ENCODE measurements at places on chromosomes 12 and 14.

DNA sequence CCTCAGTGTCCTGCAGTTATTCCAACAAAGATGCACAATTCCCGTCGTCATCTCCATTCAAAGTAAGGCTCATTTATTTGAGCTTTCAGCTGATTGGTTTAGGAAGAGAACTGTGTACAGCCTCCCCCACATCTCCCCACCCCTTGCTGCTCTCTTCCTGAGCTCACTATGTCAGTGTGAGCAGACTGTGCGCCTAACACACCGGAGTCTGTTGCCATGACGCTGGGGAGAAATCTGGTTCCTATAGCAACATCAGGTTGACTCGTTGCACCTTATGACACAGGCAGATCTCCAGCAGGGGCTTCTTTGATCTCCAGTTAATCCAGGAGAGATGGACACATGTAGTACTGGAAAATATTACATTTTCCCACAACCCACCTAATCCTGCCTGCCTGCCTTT lies 319.4 kb downstream of the CACNA1C start:
- DNase-seq, result no peak

DNA sequence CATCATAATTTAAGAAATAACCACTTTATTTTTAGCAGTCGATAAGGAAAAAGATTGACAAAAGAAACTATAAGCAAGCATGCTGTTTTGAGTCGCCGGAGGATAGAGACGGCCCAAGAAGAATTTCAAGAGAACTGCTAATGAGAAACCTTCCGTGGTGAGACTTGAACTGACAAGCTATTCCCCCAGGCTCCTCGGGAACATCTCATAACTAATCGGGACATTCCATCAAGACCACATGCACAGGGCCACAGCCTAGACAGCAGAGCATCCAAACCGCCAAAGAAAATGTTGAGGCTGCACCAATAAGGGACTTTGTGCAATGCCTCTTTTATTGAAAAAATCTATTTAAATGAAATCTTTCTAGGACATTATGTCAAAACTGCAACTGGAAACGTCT lies 51.0 kb downstream of the YEATS4 start:
- DNase-seq, result no peak

DNA sequence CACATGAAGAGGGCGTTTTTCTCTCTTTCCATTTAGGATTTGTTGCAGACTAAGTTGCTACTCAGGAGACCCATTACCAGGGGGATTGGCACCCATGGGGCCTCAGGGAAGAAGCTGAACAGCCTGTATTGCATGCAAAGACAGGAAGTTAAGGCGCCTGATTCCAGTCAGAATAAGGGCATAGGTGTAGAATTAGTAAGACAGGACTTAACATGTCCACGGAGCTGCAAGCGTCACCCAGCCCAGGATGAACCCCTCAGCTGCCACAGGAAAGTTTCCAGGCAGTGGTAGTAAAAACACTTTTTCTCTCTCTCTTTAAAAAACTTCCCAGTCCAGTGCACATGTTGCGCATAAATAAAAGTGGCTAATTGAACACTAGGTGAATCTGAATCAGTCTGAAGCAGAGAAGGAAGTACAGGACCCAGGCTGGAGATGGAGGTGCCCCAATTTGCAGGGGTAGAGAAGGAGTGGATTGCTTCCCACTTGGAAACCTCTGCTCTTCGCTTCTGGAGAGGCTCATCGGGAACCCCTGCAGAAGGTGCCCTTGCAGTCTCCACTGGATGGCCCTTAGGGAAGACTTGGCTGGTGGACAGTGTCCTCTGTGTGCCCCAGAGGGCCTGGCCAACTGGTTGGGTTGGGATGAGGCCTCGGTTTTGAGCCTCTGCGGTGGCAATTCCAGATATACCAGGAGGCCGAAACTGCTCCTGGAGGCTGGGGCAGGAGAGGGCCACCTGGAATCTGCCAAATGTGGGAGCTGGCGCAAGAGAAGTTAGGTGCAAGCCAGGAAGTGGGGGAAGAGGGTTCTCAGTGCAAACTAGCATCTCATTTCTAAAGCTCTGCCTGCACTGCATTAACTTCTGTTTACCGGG lies 10.7 kb upstream of the TBX3 start:
- DNase-seq, result no peak

DNA sequence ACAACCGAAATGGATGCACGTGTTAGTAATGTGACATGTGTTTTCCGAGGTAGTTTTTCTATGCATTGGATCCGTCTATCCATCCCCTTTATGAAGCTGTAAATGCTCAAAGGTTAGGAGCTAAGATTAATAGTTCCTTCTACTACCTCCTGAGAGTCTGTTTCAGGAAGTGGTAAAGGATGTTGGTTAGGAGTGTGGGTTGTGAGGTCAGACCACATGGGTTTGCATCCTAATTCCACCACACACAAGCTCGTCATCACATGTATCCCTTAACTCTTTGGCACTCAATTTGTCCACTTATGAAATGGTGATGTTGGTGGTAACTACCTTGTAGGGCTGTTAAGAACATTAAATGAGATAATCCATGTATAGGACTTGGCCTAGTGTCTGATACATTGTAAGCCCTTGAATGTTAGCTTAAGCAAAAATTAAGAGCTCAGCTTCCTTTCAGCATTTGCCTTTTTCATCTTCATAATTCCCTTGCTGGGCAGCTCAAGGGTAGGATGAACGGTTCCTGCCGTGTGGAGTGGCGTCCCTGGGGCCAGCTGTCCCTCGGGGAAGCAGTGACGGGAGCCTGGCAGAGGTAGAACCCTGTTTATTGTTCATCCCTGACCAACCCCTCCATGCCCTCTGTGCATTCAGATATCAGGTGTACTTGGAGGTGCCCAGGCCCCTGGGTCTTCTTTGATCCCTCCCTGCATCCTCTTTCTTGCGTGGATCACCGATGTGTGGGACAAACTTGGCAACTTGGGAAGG lies 52.3 kb downstream of the TSPAN9 start:
- no peak for DNase-seq

DNA sequence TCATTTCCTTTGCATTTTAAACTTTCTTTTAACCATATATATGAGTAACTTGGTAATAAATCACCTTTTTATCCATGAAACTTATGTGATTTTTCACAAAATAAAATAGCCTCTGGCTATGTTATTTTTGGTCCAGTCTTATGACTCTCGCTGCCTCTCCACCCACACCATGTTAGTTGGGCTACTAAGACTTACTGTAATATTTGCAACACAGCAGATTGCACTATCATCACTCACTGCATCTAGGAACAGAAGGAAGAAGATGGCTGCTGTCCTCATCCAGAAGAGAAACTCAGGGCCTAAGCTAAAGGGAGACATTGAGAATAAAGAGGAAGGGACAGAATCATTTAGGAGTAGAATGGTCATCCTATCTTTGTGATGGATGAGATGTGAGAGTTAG lies 12.6 kb upstream of the B4GALNT3 start:
- no peak for DNase-seq

DNA sequence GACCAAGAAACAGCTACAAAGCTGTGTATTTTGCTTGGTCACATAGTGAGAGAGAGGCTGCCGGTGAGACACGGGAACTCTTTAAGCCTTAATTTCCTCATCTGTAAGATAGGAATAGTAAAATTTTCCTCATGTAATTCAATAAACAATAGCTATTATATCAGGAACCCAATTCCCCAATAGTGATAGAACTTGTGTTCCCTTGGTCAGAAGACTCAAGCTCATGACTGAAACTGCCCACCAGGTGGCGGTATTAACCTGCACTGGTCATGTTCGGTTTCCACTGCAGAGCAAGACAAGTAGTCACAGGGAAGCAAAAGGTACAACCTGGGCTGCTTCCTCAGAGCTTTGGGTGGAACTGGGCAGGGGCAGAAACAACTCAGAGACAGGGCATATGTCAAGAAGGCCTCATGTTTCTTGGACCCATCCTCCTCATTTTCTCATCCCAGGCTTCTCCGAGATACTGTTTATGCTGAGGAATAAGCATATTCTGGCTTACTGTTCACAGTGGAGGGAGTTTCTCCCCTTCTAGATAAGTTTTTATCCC lies 4.2 kb upstream of the AJUBA start:
- DNase-seq, result peak; percentile 71

- no peak for DNase-seq
Measured at GRCh38 chr12:90924406-90924805, 30.6 kb downstream of the CCER1 start.

GRCh38 chr14:100710826-100711462 lies 15.7 kb upstream of the DLK1 start:
- no peak for DNase-seq

- DNase-seq, result no peak
Measured at GRCh38 chr12:33438025-33438772, 1.4 kb downstream of the SYT10 start.

DNA sequence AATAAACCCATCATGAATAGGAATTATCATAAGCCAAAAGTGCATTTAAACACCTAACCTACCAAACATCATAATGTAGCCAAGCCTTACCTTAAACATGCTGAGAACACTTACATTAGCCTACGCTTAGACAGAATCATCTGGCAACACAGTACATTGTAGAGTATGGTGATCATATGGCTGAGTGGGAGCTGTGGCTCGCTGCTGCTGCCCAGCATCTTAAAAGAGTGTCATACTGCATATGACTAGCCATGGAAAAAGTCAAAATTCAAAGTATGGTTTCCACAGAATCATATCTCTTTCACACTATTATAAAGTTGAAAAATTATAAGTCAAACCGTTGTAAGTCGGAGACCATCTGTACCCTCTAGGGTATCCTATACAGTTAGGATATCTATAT lies 32.0 kb upstream of the PRPF39 start:
- no peak for DNase-seq

- no peak for DNase-seq
Measured at GRCh38 chr14:49858383-49858782, 5.8 kb upstream of the NEMF start.

DNA sequence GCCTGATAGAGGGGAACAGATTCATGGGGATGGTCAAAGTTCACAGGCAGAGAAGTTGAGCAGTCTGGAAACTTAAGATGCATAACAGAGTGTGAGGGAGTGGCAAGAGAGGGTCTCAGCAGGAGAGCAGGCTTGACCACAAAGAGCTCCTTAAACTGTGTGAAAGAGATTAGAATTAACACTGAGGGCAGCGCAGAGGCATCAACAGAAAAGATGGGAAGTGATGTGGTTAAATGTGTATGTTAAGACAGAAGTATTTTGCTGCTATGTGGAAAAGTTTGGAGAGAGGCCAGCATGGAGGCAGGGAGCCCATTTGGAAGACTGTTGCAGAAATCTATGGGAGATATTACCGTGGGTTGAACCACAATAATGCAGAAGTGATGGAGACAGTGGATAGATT lies 122.7 kb upstream of the LMNTD1 start:
- no peak for DNase-seq

GRCh38 chr12:113315358-113315757 lies 19.6 kb downstream of the SLC8B1 start:
- no peak for DNase-seq

DNA sequence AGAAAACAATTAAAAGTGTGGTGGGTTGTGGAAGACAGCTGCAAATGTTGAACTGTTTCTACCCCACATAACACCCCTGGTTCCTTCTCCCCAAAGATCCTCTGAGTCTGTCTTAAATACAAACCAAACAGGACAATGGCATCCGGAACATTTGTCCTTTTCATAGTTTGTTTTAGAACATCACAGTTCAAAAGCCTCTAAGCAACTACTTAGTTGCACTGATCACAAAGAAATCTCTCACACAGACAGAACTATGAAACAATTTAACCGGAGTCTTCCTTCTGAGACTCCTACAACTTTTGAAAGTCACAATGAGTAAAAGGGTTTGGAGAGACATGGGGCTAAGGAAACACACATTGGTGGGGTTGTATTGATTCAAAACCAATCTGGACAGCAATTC lies 125.6 kb downstream of the SLC25A21 start:
- no peak for DNase-seq

DNA sequence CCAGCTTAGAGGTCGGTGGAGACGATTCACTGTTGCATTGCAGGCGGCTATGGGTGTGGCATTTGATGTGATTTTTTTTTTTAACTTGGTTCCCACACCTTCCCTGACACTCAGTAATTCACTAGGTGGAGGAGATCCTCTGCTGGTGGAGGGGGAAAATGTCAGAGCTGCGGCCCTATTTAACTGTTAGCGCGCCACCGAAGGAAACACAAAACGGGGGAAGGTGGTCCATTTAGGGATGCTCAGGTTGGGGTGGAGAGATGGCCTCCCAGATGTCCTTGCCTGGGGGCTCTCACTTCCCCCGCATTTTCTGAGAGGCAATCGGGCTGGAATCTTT lies 4.3 kb upstream of the HOXC12 start:
- DNase-seq, result no peak

GRCh38 chr12:115166698-115167315 lies 482.8 kb upstream of the TBX3 start:
- no peak for DNase-seq

- DNase-seq, result no peak
Measured at GRCh38 chr14:24897793-24898192, 152.2 kb downstream of the STXBP6 start.

DNA sequence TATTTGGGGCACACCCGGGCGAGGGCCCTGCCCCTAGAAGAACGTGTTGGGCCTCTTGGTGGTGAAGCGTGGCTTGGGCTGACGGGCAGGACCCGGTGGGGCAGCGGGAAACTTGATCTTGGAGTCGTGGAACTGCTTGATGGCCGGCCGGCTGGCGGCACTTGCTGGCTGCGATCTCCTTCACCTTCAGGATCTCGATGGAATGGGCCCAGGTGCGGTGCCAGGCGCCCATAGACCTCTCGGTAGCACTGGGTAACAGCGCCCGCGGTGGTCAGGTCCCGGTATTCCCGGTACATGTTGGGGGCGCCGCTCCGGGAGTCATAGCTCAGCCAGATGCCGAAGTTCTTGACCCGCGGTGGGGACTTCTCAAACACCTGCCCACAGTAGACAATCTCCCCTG lies 16.5 kb downstream of the UBR7 start:
- no peak for DNase-seq

- no peak for DNase-seq
Measured at GRCh38 chr12:100399095-100399494, 42.2 kb downstream of the SLC17A8 start.

GRCh38 chr14:70073924-70074566 lies 114.7 kb downstream of the SLC8A3 start:
- peak; percentile 75 for DNase-seq

GRCh38 chr12:107436836-107437235 lies 248.8 kb upstream of the PWP1 start:
- DNase-seq, result no peak

GRCh38 chr12:1993341-1993740 lies 10.9 kb downstream of the DCP1B start:
- no peak for DNase-seq

DNA sequence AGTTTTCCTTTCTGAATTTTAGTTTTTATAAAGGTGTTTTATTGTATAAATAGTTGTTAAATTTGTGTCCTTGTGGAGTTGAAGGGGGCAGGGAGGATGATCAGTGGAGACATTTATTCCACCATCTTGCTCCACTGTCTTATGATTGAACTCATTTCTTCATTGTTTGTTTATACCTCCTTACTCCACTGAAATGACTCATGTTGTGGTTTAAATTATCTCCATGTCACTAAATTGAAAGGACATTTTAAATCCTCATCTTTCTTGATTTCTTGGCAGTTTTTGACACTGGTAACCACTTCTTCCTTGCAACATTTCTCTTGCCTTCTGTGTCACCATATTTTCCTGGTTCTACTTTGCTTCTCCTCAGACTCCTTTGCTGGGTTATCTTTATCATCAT lies 23.6 kb upstream of the FERMT2 start:
- no peak for DNase-seq

GRCh38 chr12:26768611-26769603 lies 64.1 kb downstream of the ITPR2 start:
- peak; percentile 42 for DNase-seq
